ENCODE measurements at places on chromosomes 2 and 18.

DNA sequence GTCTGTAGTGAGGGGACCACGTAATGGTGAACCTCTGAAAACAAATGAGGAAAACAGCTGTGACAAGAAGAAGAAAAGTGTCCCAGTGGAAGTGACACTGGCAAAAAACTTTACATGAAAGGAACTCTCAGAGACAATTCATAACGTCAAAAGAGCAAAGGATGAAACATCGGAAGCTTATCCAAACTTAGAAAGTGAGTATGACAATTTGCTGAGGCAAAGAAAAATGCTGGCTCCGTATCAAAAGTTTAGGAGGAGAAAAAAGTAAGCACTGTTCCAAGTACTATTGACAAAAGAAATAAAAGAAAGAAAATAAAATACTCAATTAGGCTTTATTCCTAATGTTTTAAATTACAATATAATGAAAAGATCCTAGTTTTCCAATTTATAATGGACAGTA is 91.3 kb downstream of the NOL10 start:
- no peak for DNase-seq

DNA sequence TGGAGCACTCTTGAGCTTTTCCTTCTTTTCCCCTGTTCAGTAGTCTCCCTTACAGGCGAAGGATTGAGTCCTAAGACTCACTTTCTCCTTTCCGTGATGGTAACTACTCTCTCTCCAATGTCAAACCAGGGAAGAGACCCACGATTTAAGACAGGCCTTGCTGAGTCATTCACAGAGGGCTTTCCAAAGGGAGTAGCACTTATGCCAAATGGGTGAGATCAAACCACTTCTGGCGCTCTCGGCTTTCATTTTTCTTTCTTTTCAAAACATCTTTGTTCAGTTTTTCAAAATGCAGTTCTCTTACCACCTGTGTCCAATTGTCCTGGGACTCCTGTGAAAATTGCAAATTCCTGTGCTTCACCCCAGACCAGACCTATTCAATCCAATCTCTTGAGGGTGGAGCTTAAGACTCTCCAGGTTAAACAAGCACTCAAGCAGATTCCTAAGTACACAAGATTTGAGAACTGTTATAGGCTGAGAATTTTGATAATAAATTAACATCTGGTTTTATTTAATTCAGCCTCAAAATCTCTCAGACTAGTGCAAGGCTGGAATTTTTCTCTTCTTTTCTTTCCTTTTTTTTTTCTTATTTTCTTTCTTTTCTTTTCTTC is 14.4 kb upstream of the MRPL19 start:
- no peak for DNase-seq

DNA sequence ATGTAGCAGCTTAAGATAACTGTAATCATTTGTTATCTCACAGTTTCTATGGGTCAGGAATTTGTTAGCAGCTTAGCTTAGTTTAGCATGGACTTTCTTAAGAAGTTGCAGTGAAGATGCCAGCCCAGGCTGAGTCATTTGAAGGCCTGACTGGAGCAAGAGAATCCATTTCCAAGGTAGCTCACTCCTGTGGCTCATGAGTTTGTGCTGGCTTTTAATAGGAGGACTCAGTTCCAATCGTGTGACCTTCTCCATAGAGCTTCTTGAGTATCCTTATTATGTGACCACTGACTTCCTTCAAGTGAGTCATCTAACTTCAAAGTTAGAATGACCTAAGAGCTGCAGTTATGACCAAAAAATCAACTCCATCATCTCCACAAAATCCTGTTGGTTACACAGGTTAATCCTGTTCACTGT is 1.4 kb downstream of the GPATCH11 start:
- no peak for DNase-seq

GRCh38 chr2:219250049-219250781 is 2.8 kb upstream of the TUBA4B start:
- DNase-seq: no peak

- DNase-seq: no peak
Observed at GRCh38 chr2:173747035-173747434, 218.1 kb downstream of the SP3 start.

GRCh38 chr2:148720501-148721001 is 76.0 kb downstream of the EPC2 start:
- DNase-seq: no peak

DNA sequence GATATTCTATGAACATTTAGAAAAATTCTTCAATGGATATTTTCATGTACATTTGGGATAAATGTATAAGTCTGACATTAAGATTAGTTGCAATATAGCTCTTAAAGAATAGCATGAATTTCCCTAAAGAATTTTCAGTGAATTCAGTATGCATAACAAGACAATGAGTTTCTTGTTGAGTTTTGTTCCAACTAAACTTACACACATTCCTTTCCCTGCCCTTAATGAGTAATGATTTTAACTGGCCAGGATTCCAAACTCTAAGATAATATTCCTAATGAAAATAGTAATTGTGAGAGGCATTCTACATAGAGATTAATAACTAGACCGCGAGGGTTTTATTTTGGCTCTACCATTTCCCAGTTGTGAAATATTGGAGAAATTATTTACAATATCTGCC is 390.3 kb upstream of the GALNT5 start:
- no peak for DNase-seq

DNA sequence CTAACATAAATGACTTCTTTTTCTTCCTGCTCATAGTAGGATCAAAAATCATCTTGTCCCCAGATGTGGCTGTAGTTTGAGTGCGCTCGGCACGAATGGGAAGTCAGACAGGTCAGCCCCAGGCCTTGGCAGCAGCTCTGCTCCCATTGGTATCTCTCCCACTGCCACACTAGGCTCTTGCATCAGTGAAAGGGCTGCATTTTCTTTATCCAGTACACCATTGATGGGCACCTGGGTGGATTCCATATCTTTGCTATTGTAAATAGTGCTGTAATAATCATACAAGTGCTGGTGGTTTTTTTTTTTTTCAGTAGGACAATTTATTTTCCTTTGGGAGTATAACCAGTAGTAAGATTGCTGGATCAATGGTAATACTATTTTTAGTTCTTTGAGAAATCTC is 865.5 kb downstream of the CCDC85A start:
- DNase-seq: no peak

GRCh38 chr2:85648619-85649018 is 19.4 kb downstream of the SFTPB start:
- DNase-seq: no peak

- DNase-seq: no peak
Observed at GRCh38 chr2:99883358-99883757, 259.0 kb downstream of the AFF3 start.

DNA sequence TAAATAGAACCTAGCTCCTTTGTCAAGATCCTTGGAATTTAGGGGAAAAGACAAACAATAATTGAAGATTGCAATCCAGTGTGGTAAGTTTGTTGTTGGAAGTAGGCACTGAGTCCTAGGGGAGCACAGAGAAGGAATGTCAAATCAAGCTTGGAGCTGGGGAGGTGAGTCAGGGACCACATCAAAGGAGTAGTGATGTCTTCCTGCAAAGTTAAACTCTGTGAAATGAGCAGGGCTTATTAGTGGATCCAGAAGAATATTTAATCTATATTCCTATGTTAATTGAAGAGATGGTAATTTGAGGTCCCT is 41.7 kb upstream of the NABP1 start:
- DNase-seq: no peak

DNA sequence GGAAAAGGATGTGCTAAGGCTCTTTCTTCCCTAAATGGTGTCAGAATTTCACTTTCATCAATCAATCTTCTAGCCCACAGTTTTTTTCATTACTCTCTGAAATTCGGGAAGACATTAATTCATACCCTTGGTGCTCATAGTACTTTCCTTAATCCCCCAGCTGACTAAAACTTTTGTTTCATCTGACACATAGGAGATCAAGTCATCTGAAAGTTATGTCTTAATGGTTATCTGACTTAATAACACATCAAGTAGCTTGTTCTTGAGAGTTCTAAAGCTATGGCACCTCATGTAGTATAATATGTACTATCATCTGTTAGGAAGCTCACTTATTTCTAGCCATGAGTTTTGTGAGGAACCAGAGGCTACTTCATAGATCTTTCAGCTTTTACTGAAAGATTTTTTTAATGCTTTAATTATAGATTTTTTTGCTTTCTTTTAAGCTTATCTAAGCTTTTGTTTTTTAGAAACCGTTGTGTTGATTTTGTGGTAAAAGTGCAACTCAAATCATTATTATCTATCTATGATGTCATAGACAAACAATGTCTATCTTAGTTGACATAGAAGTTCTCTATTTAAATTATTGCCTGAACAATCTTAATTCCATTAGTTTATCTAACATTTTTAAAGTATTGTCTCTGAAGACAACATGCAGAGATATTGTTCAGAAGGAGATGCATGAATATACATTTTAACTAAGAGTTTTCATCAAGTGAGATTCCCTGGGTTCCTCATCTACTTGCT is 93.6 kb upstream of the UBXN4 start:
- no peak for DNase-seq

DNA sequence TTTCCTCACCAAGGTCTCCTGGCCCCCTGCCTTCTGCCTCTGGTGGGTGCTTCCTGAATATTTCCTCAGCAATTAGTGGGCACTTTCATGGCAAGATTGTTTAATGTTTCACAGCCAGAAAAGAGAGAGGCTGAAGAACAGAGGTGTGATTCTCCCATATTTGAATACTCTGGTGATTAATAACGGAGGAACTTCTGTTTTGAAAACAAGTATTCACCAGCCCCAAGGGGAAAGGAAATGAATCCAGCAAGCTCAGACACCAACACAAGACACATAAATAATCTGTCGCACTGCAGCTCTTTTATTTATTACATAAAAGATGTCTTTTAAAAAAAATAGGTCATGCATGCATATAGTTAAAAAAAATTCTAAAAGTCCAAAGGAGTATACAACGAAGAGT is 57.7 kb downstream of the MRPL35 start:
- no peak for DNase-seq

- DNase-seq: no peak
Observed at GRCh38 chr2:235218486-235218907, 266.7 kb downstream of the SH3BP4 start.

DNA sequence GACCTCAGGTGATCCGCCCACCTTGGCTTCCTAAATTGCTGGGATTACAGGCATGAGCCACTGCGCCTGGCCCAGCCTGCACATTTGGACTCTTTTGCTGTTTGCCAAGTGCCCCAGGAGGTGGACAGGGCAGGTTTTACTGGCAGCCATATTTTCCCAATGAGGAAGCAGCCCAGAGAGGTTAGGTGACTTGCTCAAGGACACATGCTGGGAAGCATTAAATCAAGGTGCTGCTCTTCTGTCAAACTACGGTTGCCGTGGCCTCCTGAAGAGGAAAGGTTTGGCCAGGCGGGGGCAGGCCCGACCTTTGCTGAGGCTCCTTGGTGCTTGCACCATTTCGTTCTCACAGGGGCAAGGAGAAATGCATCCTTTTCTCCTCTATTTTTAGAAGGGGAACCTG is 44.0 kb downstream of the DNMT3A start:
- DNase-seq: no peak

DNA sequence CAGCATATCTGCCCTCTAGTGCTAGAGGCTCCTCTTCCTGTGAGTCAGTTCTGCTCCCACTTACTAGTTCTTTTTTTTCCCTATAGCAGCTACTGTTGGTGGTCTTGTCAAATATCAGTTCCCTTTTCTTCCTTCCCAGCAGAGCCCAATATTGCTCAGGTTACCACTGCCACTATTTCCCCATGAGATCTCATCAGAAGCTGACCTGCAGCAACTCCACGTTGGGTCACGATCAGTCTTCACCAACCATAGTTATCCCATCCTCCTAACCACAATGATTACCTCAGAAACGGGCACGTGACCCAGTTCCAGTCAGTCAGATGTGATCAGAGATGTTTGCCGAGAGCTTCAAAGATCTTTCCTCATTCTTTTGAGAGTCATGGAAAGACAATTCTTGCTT is 59.7 kb upstream of the CAPN13 start:
- no peak for DNase-seq

- DNase-seq: no peak
Observed at GRCh38 chr2:173358616-173359015, 3.9 kb downstream of the CDCA7 start.

DNA sequence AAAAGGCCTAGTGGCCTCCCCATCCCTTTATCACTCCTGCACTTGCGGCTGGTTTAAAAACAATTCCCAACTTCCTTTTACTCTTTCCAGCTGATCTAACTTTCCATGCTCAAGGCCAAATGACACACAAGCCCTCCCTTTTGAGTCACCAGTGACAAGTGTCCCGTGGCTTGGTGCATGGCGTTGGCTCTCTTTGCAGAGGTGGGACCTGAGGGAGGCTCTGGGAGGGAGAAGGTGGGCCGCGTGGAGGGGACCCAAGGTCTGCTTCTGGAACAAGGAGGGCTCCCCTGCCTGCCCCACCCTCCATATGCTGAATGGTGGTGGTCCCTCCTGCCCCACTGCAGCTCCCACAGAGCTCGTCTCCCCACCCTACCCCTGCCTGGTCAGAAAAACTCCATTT is 30.8 kb upstream of the HPCAL1 start:
- DNase-seq: no peak

DNA sequence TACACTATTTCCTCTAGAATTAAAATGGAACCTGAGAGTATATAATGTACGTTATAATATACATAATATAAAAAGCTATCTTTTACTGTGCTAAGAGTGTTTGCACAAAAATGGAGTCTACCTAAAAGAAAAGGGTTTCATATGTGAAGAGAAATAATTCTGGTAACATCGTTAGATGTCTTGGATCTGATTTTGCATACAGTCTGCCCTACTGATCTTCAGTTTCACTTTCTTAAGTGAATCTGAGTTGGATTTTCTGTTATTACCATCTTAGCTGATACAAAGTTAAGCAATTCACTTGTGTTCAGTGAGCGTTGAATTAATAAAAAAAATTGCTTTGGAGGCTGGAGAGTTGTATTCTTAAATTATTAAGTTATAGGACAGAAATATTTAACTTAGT is 502.1 kb upstream of the TMEFF2 start:
- no peak for DNase-seq

- no peak for DNase-seq
Observed at GRCh38 chr18:64986906-64987495, 763.8 kb upstream of the CDH7 start.

GRCh38 chr2:161321944-161322648 is 13.9 kb downstream of the PSMD14 start:
- DNase-seq: no peak

DNA sequence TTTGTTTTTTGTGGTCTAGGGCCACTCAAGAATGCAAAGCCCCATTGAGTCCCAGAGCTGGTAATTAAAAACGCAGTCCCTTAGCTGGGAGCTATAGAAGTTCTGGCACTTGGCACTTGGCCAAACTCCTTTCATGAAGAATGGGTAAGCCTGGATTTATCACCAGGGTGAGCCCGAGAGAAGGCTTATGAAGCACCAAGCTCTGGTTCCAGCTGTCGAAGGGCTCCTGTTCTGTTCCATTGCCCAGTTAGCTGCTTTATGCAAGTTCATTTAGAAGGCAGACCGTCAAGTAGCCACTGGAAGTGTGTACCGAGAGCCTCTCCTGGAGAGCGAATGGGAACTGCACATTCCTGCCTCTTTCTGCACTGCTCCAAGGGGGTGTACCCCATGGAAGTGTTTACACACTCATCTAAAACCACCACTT is 14.2 kb downstream of the ECEL1 start:
- no peak for DNase-seq

DNA sequence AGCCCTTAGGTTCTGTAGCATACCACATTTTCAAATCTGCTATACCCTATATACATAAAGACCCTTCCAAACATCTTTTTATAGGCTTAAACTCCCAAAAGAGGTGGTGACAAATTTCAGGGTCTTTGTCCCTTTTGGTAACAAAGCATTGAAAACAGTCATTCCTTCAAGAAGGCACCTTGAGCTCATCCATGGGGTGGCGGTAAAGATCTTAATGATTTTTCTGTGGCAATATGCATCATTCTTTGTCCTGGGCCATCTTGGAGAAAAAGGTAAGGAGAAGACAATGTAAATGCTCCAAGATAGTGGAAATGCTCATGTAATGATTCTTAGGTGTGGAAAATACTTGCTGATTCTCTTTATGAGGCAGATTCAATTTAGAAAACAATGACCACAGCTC is 890.5 kb downstream of the CNTNAP5 start:
- DNase-seq: no peak

Measured in activated T-cell treated with anti-CD3 and anti-CD28 coated beads, Interleukin-2, amount 50 U/mL, for 48 hours (primary cell).